HCT116 (cell line): ENCODE measurements at places on chromosomes 5 and 9. TPM values are rescaled to one million over a fixed set of nuclear protein-coding genes. Genes with fewer than 3 reads are reported as not detected.

The AKNA gene
- 20.6 TPM for total RNA-seq

The GRXCR2 gene
- total RNA-seq, result not detected

The GLRA1 gene
- total RNA-seq, result not detected

The OR13J1 gene
- not detected for total RNA-seq

The FAM200C gene
- total RNA-seq, result 4.2 TPM

The SLC25A2 gene
- 0.42 TPM for total RNA-seq

The ZFP2 gene
- total RNA-seq, result 0.57 TPM

The BARHL1 gene
- total RNA-seq, result not detected

The PCDHGA4 gene
- total RNA-seq, result not detected

The FOXD4L3 gene
- 0.25 TPM for total RNA-seq

The PHF24 gene
- total RNA-seq, result 0.47 TPM

The GRIA1 gene
- not detected for total RNA-seq

The KCNMB1 gene
- total RNA-seq, result not detected

The LEAP2 gene
- 1.2 TPM for total RNA-seq

The LARP1 gene
- 201 TPM for total RNA-seq

The KIF4B gene
- total RNA-seq, result 0.12 TPM

The CCDC180 gene
- 7.9 TPM for total RNA-seq

The ZFP37 gene
- 1.8 TPM for total RNA-seq

The C5orf58 gene
- not detected for total RNA-seq

The SEMA6A gene
- 6.7 TPM for total RNA-seq

The FAM221B gene
- not detected for total RNA-seq
